ENCODE measurements at places on chromosomes 4 and X. TPM values are rescaled to one million over a fixed set of nuclear protein-coding genes. Genes with fewer than 3 reads are reported as not detected.

The TMLHE gene
- 12.5 TPM for total RNA-seq

The MAP9 gene
- total RNA-seq = 4.9 TPM

The TKTL2 gene
- total RNA-seq = not detected

The CPLX1 gene
- total RNA-seq = 1.2 TPM

The MTTP gene
- 0.21 TPM for total RNA-seq

The GASK1B gene
- 0.21 TPM for total RNA-seq

The UGT2B7 gene
- total RNA-seq = 0.77 TPM

DNA sequence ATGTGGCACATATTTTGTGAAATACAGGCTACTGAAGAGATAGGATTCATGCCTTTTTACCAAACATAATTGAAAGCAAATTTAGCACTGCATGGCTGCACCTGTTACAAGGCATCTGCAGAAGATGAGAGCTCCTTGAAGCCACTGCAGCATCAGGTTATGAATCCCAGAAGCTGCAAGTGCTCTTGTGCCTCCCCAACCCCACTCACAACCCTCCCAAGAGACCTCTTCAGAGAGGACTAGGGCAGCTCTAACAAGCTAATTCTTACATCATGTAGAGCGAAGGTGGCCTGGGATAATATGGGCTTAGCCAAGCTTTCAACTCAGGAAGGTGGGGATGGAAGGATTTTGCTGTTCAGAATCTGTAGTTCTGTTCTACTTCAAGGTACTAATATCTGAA, 27.2 kb downstream of the MFAP3L start:
- DNase-seq = no peak

- no peak for DNase-seq
Observed at GRCh38 chr4:100593935-100594334, 76.1 kb upstream of the EMCN start.

GRCh38 chrX:10110984-10111363, 45.8 kb upstream of the CLCN4 start:
- peak; percentile 59 for DNase-seq

DNA sequence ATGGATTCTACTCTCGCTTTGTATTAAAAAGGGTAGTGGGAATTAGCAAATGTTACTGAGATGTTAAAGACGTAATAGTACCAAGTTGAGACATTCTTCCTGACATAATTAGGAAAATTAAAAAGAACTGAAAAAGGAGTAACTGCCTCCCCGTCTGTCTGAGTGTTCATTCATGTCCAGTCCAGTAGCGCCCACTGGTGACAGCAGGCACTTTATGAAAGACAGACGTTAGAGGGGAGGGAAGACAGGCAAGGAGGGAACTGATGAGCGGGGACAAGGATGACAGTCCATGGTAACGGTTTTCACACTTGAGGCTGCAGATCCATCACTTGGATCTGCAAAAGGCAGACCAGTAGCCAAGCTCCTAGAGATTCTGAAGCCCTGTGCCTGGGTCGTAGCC, 326.7 kb downstream of the STK32B start:
- DNase-seq = no peak

DNA sequence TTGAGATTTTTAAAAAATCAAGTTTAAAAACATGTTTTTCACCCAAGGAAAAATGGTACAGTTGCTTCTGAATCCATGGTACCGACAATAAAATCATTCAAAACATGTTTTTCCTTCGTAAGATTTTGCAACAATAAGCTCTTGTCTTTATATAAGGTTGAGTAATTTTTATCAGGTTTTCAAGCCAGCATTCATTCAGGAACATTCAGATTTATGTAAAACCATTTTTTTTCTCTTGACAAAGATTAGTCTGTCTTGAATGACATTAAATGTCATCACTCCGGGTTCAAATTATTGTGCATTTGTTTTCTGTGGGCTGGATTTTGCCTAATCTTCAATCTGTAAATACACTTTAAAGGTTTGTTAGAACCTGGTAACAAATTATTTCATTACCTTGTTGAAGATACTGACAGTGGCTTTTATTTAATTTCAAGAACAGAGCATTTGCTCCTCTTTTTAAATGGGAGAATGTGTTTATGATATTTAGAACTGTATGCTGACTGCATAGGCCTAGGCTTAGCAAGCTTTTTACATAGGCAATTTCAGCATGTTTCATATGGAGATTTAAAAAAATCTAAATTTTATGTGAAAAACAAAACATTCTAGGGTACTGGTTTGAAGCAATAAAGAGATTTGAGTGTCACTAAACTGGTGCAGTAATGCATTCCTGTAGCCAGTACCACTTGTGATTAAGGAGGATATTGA, 336.4 kb upstream of the HAND2 start:
- DNase-seq = no peak

DNA sequence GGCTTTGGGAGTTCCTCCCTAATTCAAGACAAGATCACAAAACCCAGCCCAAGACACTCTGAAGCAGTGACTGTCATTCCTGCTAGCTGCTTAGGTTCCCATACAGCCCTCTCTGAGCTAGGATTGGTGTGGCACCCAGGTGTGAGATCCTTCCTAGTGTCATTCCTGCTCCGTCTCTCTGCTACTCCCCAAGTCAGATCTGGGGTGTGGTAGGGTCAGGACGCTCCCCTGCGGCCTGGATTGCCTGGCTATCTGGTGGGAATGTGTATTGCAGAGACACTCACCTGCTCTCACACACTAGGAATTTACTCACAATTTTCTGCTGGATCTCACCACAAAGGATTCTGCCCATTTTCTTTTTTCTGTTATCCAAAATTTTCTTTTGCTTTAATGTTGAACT, 560.8 kb upstream of the ATOH1 start:
- no peak for DNase-seq

GRCh38 chr4:152858934-152859333, 77.2 kb upstream of the FHDC1 start:
- no peak for DNase-seq

DNA sequence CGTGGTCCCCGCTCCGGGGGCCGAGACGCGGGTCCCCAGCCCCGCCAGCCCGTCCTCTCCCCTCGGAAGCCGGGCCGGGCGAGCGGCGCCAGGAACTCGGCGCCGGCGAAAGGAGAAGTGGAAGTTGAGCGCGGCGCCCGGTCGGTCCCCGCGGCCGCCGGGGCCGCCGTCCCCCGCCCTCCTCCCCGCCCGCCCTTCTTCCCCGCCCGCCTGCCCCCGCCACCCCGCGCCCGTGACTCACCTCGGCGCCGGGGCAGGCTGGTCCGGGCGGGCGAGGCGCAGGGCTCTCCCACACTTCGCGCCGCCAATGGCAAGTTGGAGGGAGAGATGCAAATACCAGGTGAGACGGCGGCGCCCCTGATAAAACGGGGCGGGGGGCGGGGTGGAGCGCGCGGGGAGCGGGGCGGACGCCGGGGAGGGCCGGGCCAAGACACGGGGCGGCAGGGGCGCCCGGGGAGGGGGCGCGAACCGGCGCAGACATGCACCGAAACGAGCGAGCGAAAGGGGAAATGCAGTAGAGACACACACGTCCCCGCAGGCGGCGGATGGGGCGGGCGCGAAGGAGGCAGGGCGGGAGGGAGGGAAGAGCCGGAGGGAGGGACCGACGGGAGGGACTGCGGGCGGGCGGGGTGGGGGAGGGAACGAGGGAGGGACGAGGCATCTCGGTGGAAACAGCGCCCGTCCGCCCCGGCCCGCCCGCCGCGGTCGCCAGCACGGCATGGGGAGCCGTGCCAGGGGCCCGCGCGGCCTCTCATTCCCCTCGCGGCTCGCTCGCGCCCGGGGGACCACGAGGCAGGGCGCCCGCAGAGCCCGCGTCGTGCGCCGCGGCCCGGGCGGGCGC, at the start of gene ELF4:
Gene ELF4 (minus strand): TSS at position 119 of the 841 bp plus-strand sequence. CDS start 29,167 bp downstream, outside the sequence.
- no peak for DNase-seq

GRCh38 chr4:52251864-52252263, 200.8 kb downstream of the SPATA18 start:
- no peak for DNase-seq

All from GM12878 (cell line).